ENCODE measurements at places on chromosomes 4 and X. TPM values are rescaled to one million over a fixed set of nuclear protein-coding genes. Genes with fewer than 3 reads are reported as not detected.

GRCh38 chr4:43754566-43754965, 694.0 kb downstream of the KCTD8 start:
- no peak for DNase-seq

GRCh38 chr4:114601304-114602052, 2.9 kb downstream of the UGT8 start:
- peak; percentile 32 for DNase-seq

DNA sequence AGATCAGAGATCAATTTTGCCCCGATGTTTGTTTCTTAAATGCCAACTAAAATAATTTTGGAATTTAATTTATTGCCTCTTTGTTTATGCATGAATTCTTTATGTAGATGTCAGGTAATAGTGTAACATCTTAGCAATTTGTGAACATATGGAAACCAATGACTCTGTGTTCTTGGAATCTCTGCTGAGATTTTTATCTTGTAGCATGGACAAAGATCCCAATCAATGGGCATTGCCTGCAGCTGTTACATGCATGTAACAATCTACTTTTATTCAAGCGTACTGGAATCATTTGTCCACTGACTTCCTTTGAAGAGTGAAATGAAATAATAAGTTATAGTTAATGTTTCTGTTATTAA, 61.6 kb upstream of the ARSJ start:
- no peak for DNase-seq

- DNase-seq: no peak
Measured at GRCh38 chr4:82525307-82525911, 36.4 kb downstream of the TMEM150C start.

- no peak for DNase-seq
Measured at GRCh38 chr4:56995525-56995924, 16.8 kb downstream of the POLR2B start.

GRCh38 chrX:45986971-45987370, 558.2 kb downstream of the ZNF674 start:
- no peak for DNase-seq

GRCh38 chr4:164203476-164203875, 550.5 kb upstream of the SMIM31 start:
- DNase-seq: no peak

TMEM271 gene
- not detected for total RNA-seq

SLBP gene
- 111 TPM for total RNA-seq

PPP4R3C gene
- total RNA-seq: not detected
